ENCODE measurements at places on chromosomes 5 and 9.

- no peak for DNase-seq
Observed at GRCh38 chr9:124724415-124725067, 46.6 kb downstream of the NR6A1 start.

DNA sequence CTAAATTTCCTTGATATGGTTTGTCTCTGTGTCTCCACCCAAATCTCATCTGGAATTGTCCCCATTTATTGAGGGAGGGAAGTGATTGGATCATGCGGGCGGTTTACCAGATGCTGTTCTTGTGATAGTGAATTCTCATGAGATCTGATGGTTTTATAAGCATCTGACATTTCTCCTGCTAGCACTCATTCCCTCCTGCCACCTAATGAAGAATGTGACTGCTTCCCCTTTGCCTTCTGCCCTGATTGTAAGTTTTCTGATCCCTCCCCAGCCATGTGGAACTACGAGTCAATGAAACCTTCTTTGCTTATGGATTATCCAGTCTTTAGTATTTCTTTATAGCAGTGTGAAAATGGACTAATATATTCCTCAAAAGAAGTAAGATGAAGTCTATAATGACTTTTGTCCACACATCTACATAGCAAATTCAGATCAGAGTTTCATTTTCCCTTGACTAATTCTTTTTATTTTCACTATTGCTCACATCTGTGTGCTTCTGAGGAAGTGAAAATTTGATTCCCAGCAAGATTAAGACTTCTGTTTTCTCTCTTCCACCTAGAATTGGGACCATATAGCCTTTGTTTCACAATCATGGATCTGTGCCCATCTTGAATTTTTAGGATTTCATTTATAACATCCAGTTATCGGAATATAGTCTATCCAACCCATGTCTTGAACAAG is 393.5 kb downstream of the DMAC1 start:
- DNase-seq = no peak

GRCh38 chr5:168976311-168976970 is 324.5 kb downstream of the SLIT3 start:
- no peak for DNase-seq

GRCh38 chr9:120914953-120915352 is 11.6 kb downstream of the TRAF1 start:
- DNase-seq = no peak

DNA sequence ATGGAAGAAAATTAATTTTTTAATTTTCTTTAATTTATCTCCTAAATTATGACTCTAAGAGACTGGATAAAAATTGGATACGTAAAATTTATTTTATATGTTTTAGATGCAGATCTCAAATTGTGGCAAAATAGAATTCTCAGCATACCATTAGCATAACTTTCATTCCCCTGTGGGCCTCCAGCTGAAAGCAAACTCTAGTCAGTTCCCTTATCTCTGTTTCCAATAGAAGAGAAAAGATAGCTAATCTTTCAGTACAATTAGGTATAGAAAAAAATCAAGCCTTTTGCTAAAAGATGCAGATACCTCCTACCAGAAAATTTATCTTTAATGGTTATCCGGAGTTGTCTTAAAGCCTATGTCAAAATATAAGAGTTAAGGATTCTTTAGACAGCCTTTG is 1530.6 kb downstream of the EFNA5 start:
- no peak for DNase-seq

- no peak for DNase-seq
Observed at GRCh38 chr9:69380301-69380700, 55.3 kb downstream of the ENTREP1 start.

- DNase-seq = no peak
Observed at GRCh38 chr5:15821506-15821905, 321.5 kb downstream of the FBXL7 start.

DNA sequence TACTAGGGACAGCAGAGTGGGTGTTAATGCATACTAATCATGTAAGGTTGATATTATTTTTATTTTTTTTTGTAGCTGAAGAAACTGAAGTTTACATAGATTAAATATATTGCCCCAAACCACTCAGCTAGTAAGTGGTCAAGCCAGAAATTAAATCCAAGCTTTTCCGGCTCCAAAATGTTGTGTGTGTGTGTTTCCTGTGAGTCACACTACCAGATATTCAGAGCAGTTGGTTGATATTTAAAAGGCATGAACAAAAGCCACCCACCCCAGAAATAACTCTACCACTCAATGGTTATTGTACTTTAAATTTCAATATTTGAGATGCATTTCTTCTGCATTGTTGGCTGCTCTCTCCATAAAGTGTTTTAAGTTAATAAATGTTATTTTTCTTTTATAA is 29.5 kb downstream of the KCNN2 start:
- DNase-seq = no peak

All from RWPE2 (cell line).